NCI-H187 (cell line): ENCODE measurements at places on chromosomes 5 and 9.

DNA sequence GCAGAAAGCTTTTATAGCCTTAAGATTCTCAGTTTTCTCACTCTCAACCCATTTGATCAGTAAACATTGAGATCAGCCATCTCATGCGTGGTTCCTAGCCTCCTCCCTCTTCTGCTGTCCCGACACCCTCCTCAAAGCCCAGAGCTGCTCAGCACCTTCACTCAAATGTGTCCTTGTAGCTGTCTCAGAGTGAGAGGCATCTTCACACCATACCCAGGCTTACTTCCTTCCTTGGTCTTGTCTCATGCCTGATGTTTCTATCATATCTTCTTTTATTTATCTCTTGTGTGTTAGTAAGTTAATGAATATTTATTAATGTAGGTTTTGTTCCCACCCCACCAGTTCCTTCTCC lies 72.4 kb upstream of the SNX2 start:
- DNase-seq = no peak

DNA sequence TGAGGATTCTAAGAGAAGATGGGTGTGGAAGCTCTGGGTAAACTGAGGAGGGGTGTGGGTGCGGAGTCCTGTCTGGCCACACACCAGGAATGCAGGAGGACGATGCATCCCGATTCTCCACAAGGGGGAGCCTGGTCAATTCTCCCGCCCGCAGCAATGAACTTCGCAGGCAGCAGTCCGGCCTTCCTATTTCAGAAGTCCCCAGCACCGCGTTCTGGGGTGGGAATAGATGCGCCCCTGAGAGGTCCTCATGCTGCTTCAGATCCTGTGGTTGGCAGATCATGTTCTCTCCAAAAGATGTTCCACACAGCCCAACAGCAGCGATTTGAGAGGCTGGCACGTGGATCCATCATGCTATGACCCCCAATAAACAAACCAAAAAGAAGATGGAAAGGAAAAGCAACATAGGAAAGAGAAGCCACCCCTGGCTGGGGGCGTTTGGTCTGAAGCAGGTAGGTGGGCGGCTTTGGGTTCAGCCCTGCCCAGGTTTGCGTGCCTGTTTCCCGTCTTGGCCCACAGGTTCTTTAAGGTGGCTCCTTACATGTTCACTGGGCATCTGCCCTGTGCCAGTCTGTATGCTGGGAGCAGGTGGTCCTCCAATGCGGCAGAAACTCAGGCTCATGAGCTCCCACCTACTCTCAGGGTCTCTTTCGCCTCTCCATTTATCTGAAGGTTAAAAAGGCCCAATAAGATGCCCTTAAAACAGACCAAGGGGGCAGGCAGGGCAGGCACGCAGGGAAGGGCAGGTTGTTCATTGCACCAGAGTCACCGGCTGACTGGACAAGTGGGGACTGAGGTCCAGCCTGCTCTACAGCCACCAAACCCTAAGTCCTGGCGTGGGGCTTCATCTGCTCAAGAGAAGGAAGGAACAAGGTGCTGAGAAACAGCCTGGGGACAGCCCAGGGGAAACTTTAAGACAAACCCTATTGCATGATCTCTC lies 171.6 kb downstream of the PAX5 start:
- no peak for DNase-seq

DNA sequence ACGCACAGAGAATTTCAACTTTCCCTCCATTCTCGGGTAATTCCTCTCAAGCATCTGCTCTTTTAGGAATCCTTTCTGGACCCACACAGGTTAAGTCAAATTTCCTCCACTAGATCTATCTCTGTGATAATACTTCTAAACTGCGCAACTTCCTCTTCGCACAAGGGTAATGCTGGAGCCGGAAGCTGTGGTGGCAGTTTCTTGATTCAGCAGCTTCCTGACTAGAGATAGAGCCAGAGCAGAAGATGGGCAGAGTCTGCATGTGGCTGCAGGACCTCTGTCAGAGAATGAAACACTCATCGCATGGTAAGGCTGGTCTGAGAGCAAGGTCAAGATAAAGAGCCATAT lies 11.1 kb upstream of the CDC42SE2 start:
- no peak for DNase-seq

GRCh38 chr9:76600007-76600615 lies 141.1 kb downstream of the GCNT1 start:
- DNase-seq = no peak

DNA sequence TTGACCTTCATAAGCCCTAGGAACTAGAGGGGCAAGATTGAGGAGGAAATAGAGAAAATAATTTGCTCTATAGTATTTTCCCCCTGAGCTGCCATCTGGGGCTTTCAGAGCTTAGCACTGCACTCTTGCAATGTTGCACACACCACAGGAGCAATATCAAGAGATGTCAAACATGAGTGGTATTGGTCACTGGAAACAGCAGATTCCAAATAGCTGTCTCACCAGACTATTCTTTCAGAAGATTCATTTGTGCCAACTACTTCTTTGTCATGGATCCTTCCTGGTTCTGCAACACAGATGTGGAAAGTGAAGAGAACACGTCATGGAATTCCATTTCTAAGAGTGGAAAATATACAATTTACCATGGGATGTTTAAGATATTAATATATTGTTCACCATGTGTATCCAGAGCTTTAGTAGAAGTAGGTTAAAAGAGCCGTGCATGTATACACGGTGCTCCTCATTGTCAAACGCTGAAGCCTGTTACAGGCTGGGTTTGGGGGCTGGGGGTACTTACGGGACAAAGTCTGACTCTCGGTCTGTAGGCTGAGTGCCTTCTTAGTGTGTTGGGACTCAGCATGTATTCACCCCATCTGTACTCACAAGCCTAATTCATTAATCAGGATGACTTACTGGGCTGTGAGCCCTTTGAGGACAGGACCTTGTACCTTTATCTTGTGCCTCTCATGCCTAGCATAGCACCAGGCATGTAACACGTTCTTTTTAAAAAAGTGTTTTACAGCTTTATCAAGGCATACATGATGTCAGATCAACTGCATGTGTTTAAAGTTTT lies 31.4 kb upstream of the GDNF start:
- DNase-seq = no peak

- DNase-seq = no peak
Observed at GRCh38 chr9:21078702-21079101, 960 bp upstream of the IFNB1 start.

- no peak for DNase-seq
Observed at GRCh38 chr5:130476325-130476724, 572.1 kb downstream of the CHSY3 start.
